ENCODE measurements at places on chromosomes 3 and 15.

DNA sequence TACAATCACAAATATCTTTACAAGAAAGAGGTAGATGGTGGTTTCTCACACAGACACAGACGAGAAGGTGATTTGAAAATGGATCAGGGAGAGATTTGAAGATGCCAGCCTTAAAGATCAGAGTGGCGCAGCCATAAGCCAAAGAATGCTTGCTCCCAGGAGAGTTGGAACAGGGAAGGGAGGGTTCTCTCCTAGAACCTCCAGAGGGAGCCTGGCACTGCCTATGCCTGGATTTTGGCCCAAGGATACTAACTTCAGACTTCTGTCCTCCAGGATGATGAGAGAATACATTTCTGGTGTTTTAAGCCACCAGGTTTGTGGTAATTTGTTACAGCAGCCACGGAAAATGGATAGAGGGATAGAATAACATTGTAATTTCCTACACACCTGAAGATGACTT is 279.1 kb downstream of the FAM43A start:
- DNase-seq = no peak

- no peak for DNase-seq
Observed at GRCh38 chr15:38154837-38155236, 97.8 kb upstream of the SPRED1 start.

DNA sequence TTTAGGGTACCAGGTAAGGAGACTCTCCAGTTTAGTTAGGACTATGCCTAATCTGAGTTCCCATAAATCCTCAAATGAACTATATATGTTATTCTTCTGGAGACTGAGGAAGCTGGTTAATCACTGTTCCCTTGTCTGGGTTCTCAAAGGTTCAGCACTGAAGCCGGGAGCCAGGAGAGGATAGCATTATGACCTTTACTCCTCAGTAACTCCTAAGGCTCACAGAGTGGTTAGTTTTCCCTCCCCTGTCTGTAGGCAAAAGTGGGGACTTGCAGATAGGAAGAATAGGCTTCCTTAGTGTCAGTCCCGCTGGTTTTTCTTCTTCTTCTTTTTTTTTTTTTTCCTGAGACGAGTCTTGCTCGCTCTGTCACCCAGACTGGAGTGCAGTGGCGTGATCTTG is 50.4 kb downstream of the CRTC3 start:
- no peak for DNase-seq

DNA sequence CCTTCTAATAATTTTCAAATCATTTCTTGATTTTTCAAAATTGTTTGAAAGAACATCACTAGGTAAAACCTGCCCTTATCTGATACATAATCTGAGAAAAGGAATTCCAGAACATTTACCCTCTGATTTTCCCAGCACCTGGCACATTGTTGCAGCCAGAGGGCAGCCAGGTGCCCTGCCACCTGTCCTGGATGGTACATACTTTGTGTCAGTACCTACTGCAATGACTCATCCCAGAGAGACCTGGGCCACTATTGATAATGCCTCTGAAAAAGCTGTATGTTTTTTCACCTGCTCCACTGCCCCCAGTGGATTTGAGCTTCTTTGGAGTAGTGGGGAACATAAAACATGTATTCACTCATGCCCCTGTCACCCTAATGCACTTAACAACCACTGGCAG is 648.9 kb upstream of the GBE1 start:
- DNase-seq = no peak

GRCh38 chr3:46671541-46672348 is 21.7 kb downstream of the ALS2CL start:
- no peak for DNase-seq

DNA sequence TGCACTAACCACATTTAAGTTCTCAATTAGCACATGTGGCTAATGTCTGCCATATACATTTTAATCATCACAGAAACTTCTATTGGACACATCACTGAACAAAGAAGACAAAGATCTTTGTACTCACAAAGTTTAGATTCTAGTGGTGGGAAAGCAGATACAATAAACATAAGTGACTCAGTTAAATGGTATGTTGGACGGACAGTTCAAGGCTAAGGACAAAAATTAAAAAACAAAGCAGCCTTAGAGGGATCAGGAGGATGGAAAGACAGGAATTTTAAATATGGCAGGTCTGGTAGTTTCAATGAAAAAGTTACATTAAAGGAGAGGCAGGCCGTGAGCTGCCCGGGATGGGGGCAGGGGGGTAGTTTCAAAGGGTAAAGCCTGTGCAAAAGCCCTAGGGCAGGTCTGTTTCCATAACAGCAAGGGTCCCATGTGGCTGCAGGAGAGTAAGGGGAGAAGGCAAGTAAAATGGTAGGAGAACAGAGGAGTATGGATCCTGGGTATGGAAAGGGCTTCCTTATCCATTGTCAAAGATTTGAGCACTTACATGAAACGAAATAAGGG is 220.7 kb downstream of the FHIT start:
- DNase-seq = no peak

- DNase-seq = no peak
Observed at GRCh38 chr3:167978071-167978470, 117.7 kb downstream of the GOLIM4 start.

DNA sequence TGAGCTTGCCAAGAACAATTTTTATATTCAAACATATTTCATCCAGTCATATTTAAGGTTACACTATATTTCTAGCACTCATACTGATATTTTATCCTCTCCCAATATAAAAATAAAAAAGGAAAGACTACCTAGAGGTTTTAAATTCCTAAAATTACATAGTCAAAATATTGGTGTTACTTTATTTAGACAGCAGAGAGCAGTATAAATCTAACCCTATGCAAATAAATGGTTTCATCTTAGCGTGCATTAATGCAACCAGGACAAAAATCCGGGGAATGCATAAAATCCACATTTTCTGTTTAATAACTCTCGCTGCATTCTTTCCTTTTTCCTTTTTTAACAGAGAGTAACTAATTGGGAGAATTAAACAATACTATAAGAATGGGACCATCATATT is 1447.4 kb upstream of the ALCAM start:
- DNase-seq = no peak

DNA sequence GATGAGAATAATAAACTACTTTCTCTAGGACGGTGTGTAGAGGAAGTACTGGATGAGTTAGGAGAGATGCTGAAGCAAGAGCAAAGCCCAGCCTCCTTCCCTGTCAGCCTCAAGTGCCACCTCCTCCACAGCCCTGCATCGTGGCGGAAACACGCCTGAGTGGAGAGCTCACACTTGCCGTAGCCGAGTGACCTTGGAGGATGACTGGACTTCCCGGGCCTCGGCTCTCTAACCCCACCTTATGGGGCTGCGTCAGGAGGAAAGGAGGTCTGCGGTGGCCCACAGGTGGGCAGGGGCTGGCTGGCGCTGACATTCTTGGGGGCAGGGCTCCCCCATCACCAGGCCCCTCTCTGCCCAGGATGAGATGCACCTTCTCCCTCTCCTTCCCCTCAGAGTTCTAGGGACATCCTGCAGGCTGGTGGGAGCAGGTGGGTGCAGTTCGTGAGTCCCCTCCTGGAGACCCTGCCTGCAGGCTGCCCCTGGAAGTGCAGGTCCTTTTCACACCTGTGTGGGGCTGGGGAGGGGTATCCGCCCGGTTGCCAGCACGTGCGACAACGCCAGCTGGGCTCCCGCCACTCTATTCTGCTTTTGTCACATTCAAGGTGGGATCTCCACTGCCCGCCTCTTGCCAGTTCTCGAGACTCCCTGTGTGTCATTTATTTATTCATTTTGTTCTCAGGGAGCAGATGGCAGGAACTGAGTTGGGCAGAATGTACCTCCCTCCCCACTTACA is 175.2 kb downstream of the MEGF11 start:
- no peak for DNase-seq

- DNase-seq = no peak
Observed at GRCh38 chr15:52415628-52416027, 113.1 kb downstream of the MYO5A start.

DNA sequence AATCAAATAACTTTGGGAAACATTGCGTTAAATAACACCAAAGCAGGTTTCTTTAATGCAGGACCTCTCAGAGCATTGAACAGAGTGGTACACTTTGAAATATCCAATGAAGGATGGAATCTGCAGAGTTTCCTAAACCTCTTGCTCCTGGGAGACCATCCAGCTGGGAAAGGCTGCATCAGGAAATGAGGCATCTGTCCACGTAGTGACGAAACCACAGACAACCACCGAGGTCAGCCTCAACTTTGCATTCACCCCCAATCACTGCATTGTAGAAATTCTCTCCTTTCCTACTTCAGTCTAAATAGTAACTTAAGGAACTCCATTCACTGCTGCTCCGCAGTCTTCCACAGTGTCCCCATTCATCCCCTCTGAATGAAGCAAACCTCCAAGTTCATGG is 41.5 kb upstream of the CDV3 start:
- DNase-seq = no peak

DNA sequence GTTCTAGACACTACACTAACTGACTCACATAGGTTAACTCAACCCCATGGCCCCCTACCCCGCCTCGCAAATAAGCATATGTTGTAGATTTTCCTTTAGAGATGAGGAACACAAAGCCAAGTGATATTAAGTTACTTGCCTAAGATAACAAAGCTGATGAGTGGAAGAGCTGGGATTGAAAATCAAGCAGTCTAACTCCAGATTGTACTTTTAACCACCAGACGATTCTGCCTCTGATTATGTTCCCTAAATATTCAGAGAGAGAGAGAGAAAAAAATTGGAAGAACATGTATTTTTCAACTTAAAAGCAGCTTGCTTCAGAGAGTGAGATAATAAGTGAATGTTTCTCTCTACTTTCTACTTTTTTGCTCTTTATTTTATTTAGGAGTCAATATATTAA is 66.9 kb upstream of the THBS1 start:
- no peak for DNase-seq

DNA sequence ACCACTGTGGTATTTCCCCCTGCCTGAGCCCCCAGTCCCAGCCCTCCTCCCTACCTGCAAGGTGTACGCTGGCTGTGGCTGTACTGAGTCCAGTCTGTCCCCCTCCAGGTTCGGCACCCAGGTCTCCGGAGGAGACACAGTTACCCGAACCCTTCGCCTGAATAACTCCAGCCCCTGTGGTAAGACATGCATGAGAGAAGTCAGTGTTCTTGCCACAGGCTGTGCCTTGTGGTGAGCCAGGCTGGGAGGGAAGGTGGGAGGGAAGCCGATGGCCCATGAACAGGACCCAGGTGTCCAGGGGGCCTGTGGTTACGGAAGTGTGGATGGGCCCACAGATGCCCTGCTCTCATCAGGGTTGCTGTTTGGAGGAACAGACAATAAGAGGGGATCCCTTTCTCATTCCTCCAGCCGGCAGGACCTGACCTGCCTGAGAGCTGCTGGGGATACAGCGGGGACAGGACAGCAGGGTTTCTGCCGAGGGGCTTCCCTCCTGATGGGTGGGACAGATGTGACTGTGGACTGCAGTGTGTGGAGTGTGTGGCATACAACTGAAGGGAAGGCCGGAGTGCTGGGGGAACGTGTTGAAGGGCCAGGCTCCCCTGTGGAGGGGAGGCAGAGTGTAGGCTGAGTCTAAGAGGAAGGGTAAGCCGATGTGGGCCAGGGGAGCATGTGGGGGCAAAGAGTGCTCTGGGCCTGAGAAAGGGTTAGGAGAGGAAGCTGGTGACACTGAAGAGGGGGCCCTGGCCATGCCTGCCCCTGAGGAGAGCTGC is 21.9 kb downstream of the ACAA1 start:
- no peak for DNase-seq

DNA sequence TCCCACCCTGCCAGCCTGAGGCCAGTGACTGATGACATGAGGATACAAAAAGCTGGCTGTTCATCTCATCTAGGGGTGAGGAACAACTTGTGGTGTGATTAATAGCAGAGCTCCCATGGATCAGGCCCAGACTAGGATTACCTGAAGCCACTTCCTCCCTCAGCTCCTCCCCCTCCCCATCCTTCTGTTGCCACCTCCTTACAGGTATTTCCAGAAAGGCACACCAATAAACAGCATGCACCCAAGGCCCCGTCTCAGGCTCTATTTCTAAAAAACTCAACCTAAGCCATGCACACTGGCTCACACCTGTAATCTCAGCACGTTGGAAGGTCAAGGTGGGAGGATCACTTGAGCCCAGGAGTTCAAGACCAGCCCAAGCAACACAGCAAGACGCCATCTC is 54.1 kb downstream of the SRGAP3 start:
- DNase-seq = no peak

- DNase-seq = no peak
Observed at GRCh38 chr3:100614941-100615340, 5.5 kb downstream of the ADGRG7 start.

GRCh38 chr3:40876496-40876895 is 322.8 kb upstream of the CTNNB1 start:
- DNase-seq = no peak

- no peak for DNase-seq
Observed at GRCh38 chr3:25433868-25434267, 5.8 kb downstream of the RARB start.

DNA sequence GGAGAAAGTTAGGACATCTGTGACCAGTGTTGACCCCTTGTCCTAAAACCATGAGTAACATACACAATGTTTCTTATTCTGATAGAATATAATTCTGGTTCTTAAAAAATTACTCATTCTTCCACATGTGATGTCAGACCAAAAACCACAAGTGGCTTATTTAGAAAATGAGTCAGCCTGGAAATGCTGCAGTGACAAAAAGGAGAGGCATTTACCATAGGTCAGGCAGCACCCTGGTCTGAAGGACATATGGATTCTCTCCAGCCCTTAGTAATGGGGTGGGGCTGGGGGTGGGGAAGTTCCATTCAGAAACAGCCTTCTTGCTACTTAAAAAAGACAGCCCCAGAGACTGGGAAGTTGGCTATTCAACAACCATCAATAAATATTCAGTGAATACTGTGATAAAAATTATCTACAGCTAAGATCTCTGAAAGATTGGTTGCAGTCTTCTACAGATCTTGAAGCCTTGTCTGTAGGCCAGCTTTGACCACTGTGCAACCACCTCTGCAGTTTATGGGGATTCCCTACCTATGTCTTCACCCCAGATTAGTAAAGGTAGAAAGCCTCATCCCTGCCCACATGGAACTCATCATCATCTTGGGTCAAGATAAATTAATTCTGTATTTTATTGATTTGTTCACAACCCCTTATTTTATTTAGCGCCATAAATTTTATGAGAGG is 34.9 kb upstream of the TIMP4 start:
- no peak for DNase-seq

DNA sequence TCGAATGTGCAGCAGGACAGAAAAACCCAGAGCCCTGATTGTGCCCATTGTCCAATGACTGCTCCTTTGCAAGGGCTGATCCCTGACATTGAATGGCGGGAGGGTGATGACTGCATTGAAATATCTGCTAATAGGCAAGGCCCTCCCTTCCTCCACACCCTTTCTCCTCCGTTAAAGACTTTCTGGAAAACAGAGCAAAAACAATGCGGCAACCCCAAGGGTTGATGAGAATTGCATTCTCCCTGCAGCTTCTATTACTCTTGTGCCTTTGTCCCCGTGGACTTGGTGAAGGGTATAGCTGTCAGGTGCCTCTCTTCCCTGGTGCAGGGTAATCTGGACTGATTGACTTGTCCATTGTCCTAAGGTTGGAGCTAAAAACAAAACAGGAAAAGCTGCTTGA is 71.8 kb downstream of the THSD4 start:
- peak; percentile 64 for DNase-seq

GRCh38 chr3:10743366-10744097 is 72.5 kb upstream of the SLC6A11 start:
- DNase-seq = no peak

- DNase-seq = no peak
Observed at GRCh38 chr15:59237119-59237855, 30.6 kb downstream of the LDHAL6B start.

- DNase-seq = no peak
Observed at GRCh38 chr3:1380926-1381646, 288.3 kb downstream of the CNTN6 start.
